Panc1 (cell line): ENCODE measurements at places on chromosomes 4 and X. TPM values are rescaled to one million over a fixed set of nuclear protein-coding genes. Genes with fewer than 3 reads are reported as not detected.

NDNF gene
- 0.10 TPM for total RNA-seq

DNA sequence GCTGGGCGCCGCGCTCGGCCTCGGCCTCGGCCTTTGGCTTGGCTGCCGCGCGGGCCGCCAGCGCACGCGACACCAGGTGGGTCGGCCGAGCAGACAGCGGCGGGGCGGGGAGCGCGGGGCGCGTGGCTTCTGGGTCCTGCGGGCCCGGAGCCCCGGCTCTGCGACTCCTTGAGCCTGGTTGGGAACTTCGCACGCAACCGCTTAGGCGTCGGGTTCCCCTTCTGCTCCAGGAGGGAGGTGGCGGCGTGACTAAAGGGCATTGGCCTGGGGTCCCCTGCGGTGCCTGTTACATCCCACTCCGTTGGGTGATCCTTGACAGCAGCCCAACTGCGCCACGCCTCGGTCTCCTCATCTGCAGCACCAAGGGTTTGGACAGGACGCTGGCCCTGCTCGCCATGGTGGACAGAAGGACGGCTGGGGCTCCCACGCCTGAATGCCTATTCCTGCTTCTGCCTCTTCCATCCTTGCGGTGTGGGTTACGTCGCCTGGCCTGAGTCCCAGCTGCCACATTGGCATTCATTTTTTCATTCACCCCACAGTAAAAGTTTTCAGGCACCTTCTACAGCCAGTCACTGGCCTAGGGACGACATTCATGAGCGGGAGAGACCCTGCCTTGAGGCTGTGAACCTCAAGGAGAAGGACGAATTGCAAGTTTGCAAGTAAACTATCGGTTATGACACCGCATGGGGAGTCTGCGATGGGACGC, 631 bp downstream of the EVC start:
- DNase-seq: no peak

JADE3 gene
- 22.2 TPM for total RNA-seq

RHOH gene
- total RNA-seq: 1.2 TPM

GRCh38 chr4:93764639-93765246, 63.8 kb upstream of the ATOH1 start:
- DNase-seq: peak; percentile 28

CLTRN gene
- total RNA-seq: 0.10 TPM
